ENCODE measurements at places on chromosomes 7 and 10.

GRCh38 chr7:41131956-41132355, 570.9 kb downstream of the INHBA start:
- DNase-seq: no peak

DNA sequence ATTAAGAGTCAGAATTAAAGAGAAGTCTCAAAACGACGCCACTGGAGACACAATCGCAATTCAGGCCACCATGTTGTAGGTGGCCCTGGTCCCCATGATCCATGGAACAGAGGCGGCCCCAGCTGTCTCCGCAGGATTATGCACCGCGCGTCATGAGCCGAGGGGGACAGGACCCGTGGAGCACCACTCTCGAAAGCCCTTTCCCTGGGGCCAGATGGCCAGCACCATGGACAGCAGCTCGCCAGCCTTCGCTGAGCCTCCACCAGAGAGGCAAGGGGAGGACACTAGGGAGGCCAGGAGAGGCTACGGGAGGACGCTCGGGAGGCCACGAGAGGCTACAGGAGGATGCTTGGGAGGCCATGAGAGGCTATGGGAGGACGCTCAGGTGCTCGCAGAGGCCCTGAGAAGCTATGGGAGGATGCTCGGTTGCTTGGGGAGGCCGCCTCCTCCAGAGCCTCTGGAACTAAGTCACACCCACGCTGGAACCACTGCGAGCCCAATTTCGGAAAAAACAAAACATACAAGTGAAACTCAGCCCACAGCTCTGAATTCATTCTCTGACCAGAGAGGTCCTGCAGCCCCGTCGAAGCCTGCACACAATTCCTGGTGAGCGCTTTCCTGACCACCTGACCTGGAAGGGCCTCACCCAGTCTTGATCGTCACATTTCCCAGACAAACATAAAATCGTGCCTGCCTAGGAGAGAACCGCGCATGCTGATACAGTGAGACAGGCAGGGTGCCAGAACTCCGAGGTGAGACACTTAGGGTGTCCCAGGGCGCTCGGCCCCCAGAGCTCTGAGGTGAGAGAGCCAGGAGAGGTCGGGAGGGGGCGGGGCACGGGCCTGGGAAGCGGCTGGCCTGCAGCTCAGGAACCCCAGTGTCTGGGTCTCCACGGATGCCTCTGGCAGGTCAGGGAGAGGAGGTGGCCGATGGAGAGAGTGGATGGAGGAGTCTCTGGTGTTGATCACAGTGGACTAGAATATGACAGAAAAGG, 224.4 kb downstream of the PTPRN2 start:
- no peak for DNase-seq

- DNase-seq: no peak
Observed at GRCh38 chr7:96184783-96185182, 137.1 kb downstream of the SLC25A13 start.

DNA sequence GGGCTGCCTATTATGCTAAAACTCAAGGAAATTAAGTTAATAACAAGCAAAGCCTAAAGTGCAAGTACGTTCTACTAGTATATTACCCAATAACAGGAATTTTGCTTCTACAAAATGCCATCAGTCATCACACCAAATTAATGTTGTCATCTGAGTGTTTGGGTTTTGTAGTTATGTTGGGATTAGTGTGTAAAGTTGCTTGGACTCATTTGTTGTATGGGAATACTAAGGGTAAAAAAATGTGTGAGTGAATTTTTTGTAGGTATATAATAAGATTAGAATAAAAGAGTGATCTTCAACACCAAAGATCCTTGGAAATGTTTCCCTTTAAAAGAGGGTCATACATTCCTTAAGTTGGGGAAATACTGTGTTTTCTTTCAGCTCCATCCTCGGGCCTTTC, 38.6 kb downstream of the NRP1 start:
- no peak for DNase-seq

DNA sequence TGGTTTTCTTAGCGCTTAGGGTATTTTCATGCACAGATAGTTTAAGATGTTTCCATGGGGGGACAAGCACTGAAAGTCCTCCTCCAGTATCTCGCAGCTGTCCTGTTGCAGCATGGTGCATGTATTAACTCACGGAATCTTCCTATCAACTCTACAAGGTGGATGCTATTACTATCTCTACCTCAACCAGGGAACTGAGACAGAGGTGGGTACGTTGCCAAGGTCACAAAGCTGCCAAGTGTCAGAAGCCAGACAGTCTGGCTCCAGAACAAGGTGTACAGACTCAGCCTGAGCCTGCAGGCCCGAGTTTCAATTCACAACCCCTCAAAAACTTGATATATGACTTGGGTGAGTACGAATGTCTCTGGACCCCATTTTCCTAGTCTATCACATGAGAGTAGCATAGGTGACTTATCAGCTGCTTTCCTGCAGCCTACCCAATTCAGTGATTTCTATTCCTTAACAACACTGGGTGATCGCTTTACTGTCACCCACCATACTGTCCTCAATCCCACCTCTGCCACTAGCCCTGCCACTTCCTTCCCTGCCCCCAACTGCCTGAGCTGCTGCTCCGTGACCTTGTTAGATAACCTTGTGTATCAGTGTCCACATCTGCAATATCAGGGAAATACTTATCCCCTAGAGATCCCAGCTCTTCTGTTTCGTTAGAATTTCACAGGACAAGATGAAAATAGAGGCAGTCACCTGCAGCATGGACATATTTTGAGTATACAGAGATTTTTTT, 92.1 kb downstream of the ABCC2 start:
- DNase-seq: no peak

Data from AG08396 (cell line).